Non-pigmented ciliary epithelial cell (primary cell): ENCODE measurements at places on chromosomes 2 and 18.
A peak's percentile ranks its signal among the peaks of the same experiment; 100 is the strongest.

- DNase-seq: no peak
Measured at GRCh38 chr18:76405280-76405679, 89.8 kb downstream of the ZNF516 start.

GRCh38 chr18:22726469-22726868 lies 206.7 kb upstream of the RBBP8 start:
- DNase-seq: no peak

- DNase-seq: no peak
Measured at GRCh38 chr18:55627007-55627406, 39.0 kb upstream of the TCF4 start.

DNA sequence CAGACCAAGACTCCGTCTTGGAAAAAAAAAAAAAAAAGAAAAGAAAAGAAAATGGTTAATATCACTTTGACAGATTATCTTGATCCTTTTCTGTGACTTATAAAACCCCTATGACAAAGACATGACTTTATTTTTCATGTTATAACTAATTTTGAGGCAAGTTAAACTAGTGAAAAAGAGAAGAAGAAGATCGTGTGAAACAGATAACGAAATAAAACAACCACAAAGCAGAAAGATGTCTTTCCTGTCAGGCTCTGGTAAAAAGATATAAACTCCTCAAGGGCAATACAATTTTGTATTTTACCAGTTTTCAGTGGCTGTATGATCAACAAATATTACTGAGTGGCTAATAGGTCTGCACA lies 13.4 kb upstream of the RBMS1 start:
- no peak for DNase-seq

- DNase-seq: no peak
Measured at GRCh38 chr2:16170675-16171424, 230.5 kb downstream of the MYCN start.

DNA sequence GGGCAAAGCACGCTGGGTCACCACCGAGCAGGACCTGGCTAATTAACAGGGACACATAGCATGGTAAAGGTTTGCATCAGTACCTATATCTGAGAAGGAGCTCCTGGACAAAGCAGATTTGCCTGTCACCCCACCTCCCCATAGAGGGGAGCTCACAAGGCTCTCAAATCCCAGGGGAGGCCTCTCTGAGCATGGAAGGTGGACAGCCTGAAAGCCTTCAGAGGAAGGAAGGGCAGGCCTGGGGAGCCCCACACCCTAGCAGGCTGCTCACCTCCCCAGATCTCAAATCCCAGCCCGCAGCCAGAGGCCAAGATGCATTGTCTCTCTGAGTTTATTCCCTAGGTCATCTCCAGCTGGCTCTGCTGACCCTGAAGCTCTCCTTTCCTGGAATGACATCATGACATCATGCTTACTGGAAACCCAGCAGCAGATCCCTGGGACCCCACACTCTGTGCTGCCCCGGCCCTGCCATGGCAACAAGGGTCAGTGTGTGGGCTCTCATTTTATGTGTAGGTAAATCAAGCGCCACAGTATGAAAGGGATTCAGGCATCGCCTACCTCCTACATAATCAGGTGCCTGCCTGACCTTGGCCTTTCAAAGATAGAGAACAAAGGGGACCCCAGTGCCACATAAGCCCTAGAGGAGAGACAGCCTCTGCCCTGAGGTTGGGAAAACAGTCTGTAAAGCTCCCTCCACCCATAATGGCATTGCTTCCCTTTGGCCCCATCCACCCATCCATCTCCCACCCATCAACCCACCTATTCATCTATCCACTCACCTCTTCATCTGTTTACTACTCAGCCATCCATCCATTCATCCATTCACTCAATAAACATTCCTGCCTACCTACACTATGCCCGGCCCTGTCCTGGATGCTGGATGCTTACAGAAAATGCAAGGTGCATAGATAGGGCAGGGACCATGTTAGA lies 15.7 kb upstream of the TEX51 start:
- DNase-seq: no peak

- no peak for DNase-seq
Measured at GRCh38 chr2:208541989-208542464, 135.4 kb downstream of the PTH2R start.

DNA sequence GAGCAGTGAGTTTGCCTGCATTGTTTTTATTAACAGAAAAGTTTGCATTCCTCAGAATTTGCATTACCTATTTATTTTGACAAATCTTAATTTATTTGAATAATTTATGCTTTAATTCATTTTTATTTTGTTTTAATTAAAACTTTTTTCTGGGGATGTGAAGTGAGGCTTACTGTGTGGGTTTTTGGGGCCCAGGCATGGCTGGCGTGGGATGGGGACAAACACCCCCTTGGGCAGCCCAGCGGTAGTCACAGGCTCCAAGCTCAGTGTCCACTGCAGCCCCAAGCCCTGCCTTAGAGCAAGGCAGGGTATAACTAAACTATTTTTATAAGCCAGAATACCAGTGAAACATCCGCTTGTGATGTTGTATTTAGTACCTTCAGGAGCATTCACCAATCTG lies 95.7 kb upstream of the PXDN start:
- DNase-seq: no peak

DNA sequence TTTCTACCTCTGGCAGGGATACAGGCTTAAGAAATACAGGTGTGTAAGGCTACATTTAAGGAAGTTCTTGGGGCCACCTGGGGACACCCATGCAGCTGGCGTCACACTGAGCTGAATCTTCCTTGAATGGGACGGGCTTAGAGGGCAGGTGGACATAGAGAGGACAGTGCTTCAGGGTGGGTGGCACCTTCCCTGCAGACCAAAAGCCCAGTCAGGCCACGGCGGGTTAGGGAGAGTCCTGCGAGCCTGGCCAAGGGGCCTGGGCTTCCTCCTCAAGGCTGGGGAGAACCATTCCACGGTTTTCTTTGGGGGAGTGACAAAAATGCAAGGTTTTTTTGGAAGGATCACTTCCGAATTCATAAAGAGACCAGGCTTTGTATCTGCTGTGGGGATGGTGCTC lies 73.4 kb downstream of the GNAL start:
- DNase-seq: no peak

GRCh38 chr2:16317211-16317830 lies 348.3 kb downstream of the CYRIA start:
- DNase-seq: no peak

DNA sequence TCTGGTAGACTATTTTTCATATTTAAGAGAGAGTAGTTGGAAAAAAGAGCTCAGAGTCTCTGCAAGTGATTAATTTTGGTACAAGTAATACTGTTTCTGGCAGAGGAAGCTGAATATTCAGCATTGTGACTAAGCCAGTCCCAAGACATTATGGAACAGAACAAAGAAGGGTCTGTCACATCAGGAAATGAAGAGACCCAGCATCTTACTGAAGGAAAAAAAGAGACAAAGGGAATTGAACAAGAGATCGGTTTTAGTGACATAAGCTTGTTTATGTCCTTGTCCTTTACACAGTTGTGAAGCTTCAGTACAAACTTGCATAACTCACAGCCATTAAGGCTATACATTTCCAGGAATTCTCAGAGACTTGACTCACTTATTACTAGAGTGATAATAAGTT lies 568.5 kb upstream of the SLC8A1 start:
- no peak for DNase-seq

- no peak for DNase-seq
Measured at GRCh38 chr2:40230707-40231432, 221.0 kb downstream of the SLC8A1 start.

- DNase-seq: no peak
Measured at GRCh38 chr2:44553456-44553855, 191.7 kb downstream of the CAMKMT start.

DNA sequence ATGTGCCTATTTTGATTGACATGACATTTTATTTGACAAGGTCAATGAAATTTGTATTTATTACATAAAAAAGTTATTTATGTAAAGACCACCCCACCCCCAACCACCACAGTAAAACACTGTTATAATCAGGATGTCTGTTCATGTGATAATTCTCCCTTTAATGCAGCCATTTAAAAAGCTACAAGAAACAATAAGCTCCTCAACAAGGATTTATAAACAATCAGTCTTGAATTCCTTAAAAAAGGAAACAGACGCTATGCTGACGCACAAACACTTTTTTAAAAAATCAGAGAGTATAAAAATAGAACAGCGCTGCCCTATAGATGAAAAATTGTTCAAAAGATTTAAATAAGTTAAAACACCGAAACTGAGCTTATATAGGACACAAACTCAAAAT lies 102.2 kb downstream of the SOS1 start:
- no peak for DNase-seq

GRCh38 chr2:120142528-120143219 lies 80.5 kb downstream of the TMEM185B start:
- no peak for DNase-seq

DNA sequence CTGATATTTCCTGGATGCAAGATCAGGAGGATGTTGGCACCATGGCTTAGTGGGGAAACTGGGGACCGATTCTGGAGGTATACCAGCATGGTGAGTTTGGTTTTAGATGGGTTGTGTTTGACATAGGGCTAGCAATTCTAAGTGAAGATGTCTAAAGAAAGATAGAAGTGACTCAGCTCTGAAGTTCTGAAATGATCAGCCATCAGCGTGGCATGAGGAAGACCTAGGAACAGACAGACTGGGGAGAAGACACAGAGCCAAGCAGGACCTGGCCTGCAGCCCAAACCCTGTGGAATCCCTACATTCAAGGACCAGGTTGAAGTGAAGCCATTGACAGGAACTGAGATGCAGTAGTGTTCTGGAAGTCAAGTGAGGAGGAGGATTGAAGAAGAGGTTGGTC lies 39.8 kb downstream of the HRH4 start:
- no peak for DNase-seq

DNA sequence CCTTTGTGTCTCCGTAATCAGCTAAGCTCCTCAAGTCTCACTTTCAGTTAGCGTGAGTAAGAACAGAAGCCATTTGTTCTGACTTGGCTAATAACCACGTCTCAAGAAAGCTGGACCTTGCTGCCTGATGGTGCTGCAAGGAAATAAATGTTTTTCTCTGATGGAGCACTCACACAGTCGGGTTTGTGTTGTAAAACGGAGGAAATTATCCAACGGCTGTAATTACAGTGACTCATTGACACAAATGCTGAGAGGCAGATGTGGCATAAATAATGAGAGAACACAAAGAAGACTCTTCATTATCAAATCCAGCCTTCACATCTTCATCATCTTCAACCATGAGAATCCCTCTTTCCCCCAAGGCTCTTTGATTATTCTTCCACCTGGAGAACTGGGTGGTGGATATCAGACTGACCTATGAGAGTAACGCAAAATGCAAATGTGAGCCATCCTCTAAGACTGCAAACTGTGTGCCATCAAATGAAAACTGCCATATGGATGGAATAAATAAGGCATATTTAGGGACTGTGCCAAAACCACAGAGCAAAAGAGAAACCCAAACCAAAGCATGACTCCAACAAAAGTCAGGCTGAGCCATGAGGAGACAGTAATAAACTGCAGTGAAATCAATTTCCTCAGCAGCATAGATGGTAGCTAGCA lies 252.6 kb downstream of the RND3 start:
- peak; percentile 32 for DNase-seq

DNA sequence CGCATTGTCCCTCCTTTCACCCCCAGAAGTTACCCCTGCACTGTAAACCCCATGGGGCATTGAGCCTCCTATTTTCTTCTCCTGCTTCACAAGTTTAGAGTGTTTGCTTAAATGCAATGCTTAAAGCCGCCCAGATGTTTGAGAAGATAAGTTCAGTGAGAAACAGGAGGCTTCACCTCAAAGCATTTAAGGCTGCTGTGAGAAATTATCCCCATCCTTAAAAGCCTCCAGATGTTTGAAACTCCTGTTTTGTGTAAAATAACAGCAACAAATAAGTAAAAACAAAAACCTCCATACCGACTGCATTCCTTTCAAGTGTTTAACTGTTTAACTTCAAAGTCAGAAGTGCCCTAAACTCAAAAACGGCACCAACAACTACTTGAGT lies 81.8 kb downstream of the RTP5 start:
- no peak for DNase-seq

DNA sequence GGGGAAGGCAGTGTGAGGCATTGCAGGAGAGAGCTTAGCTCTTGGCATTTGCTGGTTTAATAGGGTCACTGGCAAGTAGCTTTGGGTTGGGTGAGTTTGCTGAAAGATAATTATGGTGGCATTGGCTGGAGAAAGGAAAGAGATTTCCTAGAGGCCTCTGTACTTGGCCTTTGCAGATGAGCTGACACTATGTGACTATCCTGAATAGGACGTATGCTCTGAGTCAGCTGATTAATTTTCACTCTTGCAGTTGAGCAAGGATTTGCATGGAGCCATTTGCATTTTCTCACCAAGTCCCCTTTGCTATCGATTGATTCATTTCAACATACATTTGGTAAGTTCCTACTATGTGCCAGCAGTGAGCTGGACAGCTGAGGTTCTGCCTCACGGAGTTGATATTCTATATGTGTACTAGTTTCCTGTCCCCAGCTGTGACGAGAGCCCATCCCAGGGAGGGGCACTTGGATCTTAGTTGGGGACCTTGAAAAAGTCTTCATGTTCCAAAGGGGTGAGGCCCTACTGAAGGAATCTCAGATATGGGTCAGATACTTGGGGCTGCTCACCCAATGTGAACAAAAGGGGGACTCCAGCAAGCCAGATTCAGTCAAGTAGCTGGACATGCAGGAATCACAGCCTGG lies 245.7 kb downstream of the LOXHD1 start:
- DNase-seq: no peak

- DNase-seq: no peak
Measured at GRCh38 chr2:189175869-189176433, 3.6 kb downstream of the COL5A2 start.

DNA sequence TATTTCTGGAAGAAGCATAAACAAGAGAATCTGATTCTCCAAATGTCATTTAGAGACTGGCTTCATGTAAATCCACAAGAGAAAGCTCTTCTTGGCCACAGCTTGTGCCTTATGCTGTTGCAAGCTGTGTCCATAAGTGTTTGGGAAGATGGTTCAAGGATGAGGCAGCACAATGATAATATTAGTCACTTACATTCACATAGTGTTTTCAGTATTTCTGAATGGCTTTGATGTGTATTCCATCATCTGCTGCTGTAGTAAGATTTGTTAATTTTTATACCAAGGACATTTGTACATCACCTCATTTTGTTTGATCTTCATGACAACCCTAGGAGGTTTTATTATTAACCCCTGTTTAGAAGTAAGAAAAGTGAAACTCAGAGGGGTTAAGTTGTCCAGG lies 29.9 kb downstream of the CREG2 start:
- no peak for DNase-seq

GRCh38 chr2:234425639-234426603 lies 71.0 kb downstream of the ARL4C start:
- no peak for DNase-seq

DNA sequence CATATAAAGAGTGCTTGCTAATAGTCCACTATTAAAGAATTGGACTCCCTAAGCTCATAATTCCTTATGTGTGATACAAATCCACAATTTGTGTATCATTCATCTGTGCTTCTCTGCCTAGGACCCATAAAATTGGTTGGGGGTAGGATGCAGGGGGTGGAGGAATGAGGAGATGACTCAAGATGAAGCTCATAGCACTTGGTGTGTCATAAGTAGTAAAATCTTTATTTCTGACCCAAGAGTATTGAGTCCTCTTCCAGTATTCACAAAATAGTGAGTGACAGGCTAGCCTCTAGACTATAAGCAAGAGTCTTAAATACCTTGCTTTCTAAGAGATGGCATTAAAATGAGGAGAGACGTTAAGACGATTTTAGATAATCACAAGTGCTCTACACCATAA lies 390.9 kb upstream of the CDH19 start:
- DNase-seq: no peak
